SHP77 treated with DMSO at 0.1 percent for 48 hours (cell line): ENCODE measurements at places on chromosomes 2 and 18.

- no peak for DNase-seq
These were observed 21.2 kb upstream of the ODC1 start for GRCh38 chr2:10469301-10469700.

DNA sequence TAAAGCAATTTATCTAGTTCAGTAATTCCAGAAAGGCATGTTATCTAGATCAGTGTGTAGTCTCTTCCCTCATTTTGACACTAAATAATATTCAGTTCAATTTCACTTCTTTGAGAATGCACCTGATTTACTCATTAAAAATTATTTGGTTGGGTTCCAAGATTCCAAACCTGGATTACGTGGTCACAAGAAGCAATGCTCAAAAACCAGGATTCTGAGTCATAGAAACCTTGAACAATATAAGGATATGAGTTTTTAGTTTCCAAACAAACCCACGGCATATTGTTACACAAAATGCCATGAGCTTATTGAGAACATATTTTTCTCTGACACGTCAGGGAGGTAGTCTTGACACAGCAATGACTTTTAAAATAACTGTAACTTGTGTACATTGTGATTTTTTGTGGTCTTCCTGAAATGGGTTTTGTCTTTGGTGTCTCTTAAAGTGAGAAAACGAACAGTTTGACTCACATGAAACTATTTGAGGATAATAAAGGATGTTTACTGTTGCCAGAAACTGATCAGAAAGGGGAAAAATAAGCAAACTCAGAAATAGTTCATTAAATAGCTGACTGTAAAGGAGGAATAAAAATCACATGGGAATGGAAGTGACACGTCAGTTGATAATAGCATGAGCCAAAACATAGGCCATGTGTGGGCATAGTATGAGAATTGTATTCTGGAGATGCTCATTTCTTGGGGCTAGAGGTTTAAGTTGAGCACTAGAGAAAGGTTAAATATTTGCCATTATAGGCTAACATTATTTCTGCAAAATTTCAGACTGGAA is 617.7 kb upstream of the CDH2 start:
- no peak for DNase-seq

- DNase-seq, result no peak
These were observed 17.5 kb downstream of the TGOLN2 start for GRCh38 chr2:85310330-85310729.

DNA sequence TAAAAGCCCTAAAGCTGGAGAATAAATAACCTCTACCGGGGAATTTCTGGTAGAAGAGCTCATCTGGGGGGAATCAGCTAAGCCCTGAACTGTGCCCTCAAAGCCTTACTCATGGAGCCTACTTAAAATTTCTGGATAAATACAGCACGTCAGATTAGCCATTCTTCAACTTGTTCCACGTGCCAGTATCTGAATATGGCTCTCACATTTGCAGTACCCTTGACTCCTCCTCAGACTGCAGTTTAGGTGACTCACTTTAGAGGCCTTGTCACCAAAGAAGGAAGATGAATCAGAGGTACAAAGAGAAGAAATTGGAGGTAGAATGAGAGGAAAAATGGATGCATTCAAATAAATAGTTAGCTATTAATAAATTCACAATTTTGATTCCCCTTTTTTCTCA is 34.6 kb upstream of the POTEC start:
- DNase-seq, result no peak

GRCh38 chr2:17851731-17852585 is 26.5 kb upstream of the KCNS3 start:
- no peak for DNase-seq

DNA sequence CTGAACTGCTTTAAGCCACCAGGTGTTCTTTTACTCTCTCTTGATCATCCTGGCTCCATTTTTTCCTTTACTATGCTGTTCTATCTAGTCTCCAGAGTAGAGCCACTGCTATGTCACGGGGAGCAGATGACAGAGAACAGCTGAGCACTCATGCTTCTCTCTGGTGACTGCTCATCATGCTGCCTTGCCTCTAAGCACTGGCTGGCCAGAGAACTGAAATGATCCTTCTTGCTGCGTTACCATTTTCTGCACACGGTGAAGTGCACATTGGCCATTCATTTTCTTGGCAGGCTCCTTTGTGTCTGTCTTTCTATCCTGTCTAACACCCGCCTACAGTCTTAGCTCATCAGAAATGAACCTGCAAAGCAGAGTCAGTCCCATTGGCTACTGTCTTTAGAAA is 86.0 kb downstream of the KCTD1 start:
- DNase-seq, result no peak
